Memory B cell (primary cell): ENCODE measurements at places on chromosomes 2 and 18.
A peak's percentile ranks its signal among the peaks of the same experiment; 100 is the strongest.

GRCh38 chr18:67509741-67510391 is 6.7 kb downstream of the DSEL start:
- no peak for DNase-seq
- no peak overlapping the region for H3K4me3 ChIP-seq
- no peaks in the 10 kb centered on the region for H3K4me1 ChIP-seq
- no peaks in the 10 kb centered on the region for H3K36me3 ChIP-seq
- H3K27me3 ChIP-seq = no peaks in the 10 kb centered on the region

GRCh38 chr18:37634516-37634915 is 68.9 kb upstream of the CELF4 start:
- H3K4me1 ChIP-seq = no peaks in the 10 kb centered on the region
- H3K4me3 ChIP-seq = no peak overlapping the region
- no peaks in the 10 kb centered on the region for H3K36me3 ChIP-seq
- DNase-seq = no peak
- no peak overlapping the region for H3K27ac ChIP-seq
- peaks cover 2% of the 10 kb centered on the region for H3K27me3 ChIP-seq

GRCh38 chr2:106095478-106096298 is 98.4 kb downstream of the UXS1 start:
- peak overlapping the region; percentile 42 for H3K4me3 ChIP-seq
- H3K27ac ChIP-seq = peak overlapping the region; percentile 46
- H3K27me3 ChIP-seq = no peaks in the 10 kb centered on the region
- peaks cover 37% of the 10 kb centered on the region for H3K36me3 ChIP-seq
- H3K4me1 ChIP-seq = peaks cover 12% of the 10 kb centered on the region

GRCh38 chr18:76209597-76209996 is 285.4 kb downstream of the ZNF516 start:
- DNase-seq = no peak
- H3K27ac ChIP-seq = no peak overlapping the region
- H3K27me3 ChIP-seq = peaks cover 5% of the 10 kb centered on the region
- H3K4me3 ChIP-seq = no peak overlapping the region
- no peaks in the 10 kb centered on the region for H3K36me3 ChIP-seq

DNA sequence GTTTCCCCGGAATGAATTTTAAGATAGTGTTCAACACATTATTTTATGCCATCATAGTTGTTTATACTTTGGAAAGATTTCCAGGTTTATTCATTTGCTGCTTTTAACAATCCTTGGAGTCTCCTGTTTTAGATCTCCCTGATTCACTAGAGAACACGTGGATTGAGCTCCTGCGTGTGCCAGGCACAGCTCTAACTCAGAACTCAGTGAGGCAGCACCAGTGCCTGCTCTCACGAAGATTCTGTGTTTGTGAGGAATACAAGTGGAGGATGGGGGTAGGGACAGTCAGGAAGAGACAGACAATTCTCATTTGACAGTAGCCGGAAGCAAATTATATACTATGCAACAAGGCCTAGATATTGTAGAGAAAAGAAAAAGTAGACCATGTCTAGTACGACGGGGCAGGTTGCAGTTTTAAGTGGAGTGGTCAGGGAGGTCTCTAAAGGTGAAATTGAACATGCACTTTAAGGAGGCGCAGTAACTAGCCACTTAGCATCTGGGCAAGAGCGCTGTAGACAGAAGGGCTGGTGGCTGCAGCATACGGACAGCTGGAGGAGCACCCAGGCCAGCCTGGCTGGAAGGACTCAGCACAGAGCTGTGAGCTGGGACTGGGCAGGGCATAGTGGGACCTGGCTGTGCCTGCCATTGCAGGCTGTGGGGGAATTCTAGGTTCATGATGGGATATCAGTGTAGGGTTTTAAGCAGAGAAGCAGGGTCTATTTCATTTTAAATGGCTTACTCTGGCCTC is 24.3 kb downstream of the RNF144A start:
- no peak for DNase-seq
- peaks cover 9% of the 10 kb centered on the region for H3K4me1 ChIP-seq
- peaks cover 3% of the 10 kb centered on the region for H3K27me3 ChIP-seq

DNA sequence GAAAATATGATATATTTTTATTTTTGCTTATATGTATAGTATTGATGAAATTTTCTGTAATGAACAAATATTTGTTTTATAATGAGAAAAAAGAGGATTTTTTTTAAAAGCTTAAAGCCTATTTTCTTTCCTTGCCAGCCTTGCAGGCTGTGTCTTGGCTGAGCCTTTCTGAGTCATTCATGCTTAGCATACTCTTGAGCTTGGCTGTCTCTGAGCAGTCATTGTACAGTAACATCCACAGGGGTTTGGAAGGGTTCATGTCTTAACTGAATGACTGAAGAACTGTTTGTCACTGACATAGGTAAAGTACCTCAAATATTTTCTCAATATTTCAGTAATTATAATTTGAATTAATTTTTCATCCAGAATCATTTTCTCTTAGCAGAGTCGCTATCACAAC is 49.3 kb downstream of the GPR39 start:
- H3K4me1 ChIP-seq = no peaks in the 10 kb centered on the region
- H3K4me3 ChIP-seq = no peak overlapping the region
- DNase-seq = no peak
